ENCODE measurements at places on chromosomes 6 and 20.
A peak's percentile ranks its signal among the peaks of the same experiment; 100 is the strongest.

DNA sequence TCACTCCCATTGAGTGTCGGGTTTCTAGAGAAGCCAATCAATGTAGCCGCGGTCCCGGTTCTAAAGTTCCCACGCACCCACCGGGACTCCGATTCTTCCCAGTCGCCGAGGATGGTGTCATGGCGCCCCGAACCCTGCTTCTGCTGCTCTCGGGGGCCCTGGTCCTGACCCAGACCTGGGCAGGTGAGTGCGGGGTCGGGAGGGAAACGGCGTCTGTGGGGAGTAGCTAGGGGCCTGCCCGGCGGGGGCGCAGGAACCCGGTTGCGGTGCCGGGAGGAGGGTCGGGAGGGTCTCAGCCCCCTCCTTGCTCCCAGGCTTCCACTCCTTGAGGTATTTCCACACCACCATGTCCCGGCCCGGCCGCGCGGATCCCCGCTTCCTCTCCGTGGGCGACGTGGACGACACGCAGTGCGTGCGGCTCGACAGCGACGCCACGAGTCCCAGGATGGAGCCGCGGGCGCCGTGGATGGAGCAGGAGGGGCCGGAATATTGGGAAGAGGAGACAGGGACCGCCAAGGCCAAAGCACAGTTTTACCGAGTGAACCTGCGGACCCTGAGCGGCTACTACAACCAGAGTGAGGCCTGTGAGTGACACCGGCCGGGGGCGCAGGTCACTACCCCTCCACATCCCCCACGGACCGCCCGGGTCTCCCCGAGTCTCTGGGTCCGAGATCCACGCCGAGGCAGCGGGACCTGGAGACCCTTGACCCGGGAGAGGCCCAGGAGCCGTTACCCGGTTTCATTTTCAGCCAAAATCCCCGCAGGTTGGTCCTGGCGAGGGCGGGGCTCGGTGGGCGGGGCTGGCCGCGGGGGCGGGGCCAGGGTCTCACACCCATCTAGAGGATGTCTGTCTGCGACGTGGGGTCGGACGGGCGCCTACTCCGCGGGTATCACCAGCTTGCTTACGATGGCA, 35.2 kb upstream of the HLA-G start:
- peak; percentile 54 for DNase-seq

GRCh38 chr6:12369781-12370262, 79.7 kb downstream of the EDN1 start:
- no peak for DNase-seq

GRCh38 chr6:144675231-144675861, 390.2 kb downstream of the UTRN start:
- DNase-seq: peak; percentile 8

DNA sequence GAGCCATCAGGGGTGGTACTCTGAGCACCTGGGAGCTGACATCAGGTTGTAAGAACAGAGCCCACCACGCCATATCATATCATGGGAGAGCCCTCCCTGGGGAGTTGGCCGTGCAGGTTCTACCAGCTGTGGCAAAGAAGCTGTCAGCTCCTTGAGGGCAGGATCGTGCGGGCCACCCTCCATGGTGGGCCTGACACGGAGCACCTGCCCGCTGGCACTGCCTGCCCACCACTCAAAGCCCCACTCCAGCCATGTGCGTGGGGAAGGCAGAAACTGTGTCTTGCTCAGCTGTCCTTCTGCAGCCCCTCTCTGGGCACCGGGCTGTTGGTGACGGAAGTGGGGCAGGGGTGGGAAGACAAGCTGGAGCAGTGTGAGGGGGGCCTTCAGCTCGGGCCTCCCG, 14.3 kb downstream of the PRPH2 start:
- no peak for DNase-seq

- DNase-seq: no peak
Observed at GRCh38 chr6:119463081-119463626, 113.6 kb upstream of the MAN1A1 start.

GRCh38 chr6:44976677-44977641, 351.2 kb upstream of the RUNX2 start:
- DNase-seq: no peak

DNA sequence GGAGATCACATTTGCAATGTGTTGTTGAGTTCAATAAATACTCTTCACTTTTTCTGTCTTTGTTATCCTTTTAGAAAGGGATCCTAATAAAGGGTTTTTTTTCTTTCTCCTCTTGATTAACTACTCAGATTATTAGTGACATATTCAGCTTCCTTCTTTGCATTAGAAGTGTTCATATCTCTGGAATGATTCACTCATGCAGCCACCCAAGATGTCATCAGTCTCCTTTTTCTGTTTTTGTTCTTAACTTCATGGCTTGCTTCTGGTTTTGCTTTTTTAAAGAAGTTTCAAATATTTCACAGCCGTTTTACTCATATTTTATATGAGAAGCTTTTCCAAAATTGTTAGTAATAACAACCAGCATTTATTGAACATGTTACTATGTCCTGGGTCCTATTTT, 187.6 kb downstream of the TMEM242 start:
- no peak for DNase-seq

- no peak for DNase-seq
Observed at GRCh38 chr6:5286780-5287179, 25.5 kb downstream of the FARS2 start.

GRCh38 chr20:46637427-46638133, 13.7 kb downstream of the SLC13A3 start:
- no peak for DNase-seq

DNA sequence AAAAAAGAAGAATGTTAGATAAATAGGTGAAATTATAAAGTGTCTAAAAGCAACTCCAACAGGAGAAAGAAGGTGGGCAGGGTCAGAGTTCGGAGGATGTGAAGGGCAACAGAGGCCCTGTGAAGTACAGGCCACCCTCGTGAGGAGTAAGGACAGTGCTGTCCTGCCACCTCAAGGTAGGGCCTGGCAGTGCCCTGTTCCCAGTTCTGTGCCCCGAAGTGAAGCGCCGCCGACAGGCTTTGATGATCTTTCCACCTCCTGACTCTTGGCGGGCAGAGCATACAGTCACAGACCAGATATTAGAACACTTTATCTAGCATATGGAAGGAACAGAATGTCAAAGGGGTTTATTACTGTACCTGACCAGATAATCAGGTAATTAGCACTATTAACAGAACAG, 75.8 kb downstream of the GJA10 start:
- no peak for DNase-seq

GRCh38 chr6:122107256-122107852, 292.1 kb upstream of the HSF2 start:
- DNase-seq: no peak

DNA sequence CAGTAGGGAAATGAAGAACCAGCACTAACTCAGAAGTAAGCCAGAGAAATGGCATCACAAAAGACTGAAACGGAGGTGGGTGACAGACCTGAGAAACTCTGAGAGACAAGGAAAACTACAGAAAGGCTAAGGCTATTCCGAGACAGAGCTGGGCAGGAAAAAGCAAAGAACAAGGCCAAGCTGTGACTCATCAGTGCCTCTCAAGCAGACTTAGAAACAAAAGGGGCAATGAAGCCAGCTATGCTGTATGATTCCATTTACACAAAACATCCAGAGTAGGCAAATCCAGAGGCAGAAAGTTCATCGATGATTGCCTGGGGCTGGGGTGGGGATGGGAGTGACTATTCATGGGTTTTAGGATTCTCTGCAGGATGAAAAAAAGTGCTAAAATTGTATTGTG, 50.0 kb downstream of the SLC23A2 start:
- DNase-seq: no peak

DNA sequence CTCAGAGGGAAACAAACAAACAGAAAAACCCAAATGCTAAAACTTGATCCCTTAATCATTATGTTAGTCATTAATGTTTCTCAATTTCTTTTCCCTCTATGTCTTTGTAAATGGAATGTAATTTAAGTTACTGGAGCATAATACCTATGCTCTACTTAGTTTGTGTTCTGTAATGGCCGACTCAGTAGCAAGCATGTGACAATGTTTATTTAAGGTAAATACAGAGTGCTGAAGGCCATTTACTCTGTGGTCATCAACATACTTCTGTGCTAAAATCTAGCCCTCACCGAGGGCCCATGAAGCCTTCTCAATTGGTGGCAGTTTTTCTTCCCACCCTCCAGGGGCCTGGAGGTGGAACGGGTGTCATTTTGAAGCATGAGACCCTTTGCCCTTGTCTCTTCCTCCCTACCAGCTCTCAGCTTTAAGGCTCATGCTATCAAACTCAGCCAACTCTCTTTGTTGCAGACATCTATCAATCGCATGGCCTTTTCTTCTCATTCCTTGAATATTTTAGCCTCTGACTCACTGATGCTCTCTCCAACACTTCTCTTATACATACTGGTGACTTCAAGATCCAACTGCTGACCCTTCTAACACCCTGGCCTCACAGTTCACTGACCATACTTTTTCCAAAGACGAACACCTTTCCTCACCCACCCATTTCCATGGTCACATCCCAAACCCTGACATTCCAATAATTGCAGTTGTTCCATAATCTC, 48.2 kb downstream of the STX7 start:
- no peak for DNase-seq

GRCh38 chr6:43764772-43765171, 5.2 kb upstream of the VEGFA start:
- DNase-seq: no peak

DNA sequence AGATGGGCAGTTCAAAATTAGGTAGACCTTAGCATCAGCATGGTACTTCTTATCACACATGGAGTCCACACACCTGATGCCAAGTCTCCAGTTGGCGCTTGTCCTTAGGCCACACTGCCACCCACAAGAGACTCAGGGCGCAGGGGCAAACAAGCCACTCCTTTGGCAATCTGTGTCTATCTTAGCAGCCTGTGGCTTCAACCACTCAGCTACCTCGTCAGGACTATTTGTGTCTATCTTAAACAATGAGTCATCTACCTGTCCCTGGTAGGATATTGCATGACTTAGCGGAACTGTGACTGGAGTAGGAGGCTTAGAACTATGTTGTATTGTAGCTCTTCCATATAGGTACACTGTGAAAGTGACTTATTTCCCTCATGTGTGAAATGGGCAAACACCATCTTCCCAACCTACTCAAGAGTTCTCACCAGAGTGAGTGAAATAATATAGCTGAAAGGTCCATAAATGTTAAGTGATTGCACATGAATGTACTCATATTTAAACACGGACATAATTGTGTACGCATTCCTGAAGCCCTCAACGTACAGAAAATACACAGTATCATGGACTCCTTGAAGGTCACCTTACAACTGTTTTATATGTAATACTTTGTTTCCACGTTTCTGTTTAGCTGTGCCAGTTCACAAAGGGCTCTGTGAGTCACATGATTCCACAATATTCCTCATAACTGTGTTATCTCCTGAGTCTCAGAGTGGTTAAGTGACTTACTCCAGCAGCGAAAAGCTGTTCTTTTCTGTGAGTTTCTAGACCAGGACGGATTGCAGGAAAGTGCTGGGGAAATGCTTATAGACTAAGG, 1.6 kb downstream of the TRIM27 start:
- DNase-seq: no peak

DNA sequence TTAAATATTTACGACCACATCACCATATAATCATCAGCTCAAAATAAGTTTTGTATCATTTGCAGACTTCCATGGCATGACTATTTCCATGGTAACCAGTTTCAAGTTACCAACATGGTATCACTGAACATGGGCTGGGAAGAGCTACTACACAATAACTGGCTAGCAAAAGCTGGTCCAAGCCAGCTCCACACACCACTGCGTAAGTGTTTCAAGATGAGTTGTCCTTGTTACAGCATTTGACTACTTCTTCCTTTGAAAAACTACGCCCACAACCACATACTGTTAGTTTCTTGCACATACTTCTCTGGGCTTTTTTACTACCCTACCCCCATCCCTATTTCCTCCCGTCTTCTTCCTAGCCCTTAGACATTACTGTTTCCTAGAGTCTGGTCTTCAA, 8.5 kb downstream of the CD164 start:
- peak; percentile 30 for DNase-seq

GRCh38 chr6:157732416-157733161, 90.5 kb upstream of the SNX9 start:
- DNase-seq: no peak

GRCh38 chr6:26172608-26172968, 85.4 kb downstream of the HFE start:
- DNase-seq: no peak

DNA sequence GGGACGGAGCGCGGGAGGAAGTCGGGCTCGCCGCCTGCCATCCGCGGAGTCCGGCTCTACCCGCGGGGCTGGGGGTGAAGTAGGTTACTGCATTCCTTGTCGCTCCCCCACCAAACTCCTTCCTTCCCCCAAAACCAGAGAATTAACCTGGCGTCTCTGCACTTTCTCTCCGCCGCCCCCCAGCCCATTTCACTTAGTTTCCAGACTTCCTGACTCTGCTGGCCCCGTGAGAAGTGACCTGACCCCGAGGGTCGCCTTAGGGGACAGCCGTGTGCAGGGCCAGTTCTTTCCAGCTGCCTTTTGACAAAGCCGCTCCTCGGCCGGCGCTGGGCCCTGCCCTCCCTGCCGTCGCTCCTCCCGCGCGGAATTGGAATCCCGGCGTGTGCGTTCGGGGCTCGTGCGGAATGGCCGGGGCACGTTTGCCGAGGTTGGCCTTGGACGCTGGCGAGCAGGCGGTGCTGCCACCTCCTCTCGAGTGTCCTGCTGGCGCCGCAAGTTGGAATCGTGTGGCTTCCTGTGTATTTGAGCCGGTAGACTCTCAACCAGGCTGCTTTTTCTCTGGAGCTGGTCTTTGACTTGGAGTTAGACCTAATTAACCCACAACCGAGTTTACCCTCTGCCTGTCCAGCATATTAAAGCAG, 650 bp downstream of the DCBLD1 start:
- DNase-seq: peak; percentile 7

GRCh38 chr20:15699431-15700146, 873.7 kb downstream of the KIF16B start:
- no peak for DNase-seq

DNA sequence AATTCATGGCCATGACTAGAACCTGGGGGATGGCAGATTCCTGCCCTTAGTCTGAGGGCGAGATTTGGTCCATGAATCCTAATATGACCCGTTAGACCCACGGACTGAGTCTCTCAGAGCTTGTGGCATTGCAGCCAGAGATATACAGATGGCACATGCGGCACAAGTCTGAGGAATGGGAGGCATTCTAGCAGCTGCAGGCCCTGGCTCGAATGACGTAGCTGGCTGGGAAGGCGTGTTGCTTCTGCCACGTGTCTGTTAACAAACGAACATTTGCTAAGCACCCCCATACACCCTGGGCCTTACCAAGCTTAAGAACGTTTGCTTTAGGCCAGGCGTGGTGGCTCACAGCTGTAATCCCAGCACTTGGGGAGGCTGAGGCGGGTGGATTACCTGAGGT, 68.0 kb downstream of the CD164 start:
- no peak for DNase-seq

DNA sequence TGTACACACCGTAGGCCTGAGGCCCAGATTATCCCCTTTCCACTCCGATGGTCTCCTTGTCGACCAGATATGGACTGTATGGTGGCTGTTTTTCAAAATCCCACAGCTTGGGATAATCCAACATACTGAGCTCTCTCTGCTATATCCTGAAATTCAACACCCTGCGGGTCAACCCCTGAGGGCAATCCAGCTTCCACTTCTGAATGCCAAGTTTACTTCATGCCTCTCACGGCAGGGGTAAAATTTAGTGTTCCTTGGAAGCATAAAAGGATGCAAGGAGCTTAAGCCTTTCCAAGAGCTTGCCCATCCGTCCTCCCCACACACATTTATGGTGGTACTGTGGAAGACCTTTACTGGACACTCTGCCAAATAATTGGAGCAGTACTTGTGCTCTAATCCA, 90.7 kb downstream of the PLG start:
- no peak for DNase-seq

Data from stimulated activated CD4-positive, alpha-beta T cell treated with anti-CD3 and anti-CD28 coated beads, Interleukin-2, amount 100 ng/mL, for 48 hours (primary cell).